ENCODE measurements at places on chromosomes 5 and 9. TPM values are rescaled to one million over a fixed set of nuclear protein-coding genes. Genes with fewer than 3 reads are reported as not detected.

GRCh38 chr5:173808079-173808808, 79.9 kb upstream of the CPEB4 start:
- no peak for DNase-seq

The ADAMTS13 gene
- total RNA-seq = 5.2 TPM

GRCh38 chr9:17342696-17343095, 207.9 kb downstream of the CNTLN start:
- DNase-seq = no peak

DNA sequence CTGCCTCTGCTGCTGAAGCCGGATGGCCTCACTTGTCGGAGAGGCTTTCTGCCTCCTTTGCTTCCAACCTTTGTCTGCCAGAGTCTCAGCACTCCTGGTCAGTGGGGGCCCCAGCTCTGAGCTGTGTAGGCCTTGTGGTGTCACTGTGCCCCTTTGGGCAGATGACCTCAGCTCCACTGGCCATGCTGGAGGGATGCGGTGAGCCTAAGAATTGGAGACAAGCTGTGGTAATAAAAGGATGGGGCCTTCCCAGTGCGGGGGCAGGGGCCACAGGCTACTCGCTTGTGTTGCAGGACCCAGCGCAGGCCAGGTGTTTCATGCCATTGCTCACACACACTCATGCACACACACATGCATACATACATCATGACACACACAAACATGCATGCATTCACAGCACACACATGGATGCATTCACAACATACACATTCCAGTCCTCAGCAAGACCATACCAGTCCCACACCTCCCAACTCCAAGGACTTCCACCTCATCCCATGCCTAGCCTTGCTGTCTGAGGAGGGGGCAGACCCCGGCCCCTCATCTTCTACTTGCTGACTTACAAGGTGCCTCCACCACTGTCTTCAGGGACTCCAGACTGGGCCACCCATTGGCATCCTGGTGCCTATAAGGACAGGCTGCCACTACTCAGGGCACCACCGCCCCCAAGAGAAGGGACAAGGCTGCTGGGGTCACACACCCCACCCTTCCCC, 237.7 kb downstream of the SYK start:
- no peak for DNase-seq

DNA sequence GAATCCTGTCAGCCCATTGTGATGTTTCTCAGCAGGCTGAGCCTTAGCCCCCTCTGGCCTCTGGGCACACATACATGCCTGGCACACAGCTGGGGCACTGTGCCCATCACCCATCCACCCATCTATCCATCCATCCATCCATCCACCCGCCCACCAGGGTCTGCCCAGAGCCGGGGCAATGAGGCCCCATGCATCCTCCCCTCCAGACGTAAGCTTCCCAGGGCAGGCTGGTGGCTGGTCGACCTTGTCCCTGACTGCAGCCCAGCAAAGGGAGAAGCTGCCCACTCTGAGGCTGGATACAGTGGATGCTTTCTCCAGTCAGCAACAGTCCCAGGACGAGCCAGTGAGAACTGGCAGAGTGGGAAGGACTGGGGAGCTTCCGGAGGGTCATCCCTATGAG, 21.1 kb upstream of the SLC25A51 start:
- no peak for DNase-seq

- DNase-seq = no peak
Measured at GRCh38 chr5:350355-350754, 28.8 kb downstream of the AHRR start.

GRCh38 chr5:132277971-132278853, 16.0 kb upstream of the SLC22A4 start:
- no peak for DNase-seq
